Fibroblast of skin of left biceps (primary cell): ENCODE measurements at places on chromosomes 4 and X.

DNA sequence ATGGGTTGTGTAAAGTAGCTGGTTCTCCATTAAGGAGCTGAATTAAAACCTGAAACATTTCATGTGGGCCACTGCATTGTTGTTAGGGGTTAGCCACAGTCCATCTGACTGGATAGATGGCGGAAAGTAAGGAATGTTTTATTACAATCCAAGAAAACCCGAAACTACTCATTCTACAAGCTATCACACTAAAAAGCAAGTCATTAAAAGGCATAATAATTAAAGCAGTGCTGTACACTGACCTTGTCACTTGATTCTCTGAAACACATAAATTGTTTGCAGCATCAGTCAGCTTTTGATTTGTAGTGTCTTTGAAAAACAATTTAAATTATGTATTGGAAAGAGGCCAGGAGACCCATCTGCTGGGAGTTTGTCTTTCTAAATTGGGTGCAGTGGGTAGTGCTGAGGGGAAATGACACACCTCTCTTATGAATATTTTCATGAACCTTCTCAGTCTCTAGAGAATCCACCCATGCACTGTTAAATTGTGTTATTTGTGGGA, 75.7 kb upstream of the ANK2 start:
- no peak for DNase-seq

DNA sequence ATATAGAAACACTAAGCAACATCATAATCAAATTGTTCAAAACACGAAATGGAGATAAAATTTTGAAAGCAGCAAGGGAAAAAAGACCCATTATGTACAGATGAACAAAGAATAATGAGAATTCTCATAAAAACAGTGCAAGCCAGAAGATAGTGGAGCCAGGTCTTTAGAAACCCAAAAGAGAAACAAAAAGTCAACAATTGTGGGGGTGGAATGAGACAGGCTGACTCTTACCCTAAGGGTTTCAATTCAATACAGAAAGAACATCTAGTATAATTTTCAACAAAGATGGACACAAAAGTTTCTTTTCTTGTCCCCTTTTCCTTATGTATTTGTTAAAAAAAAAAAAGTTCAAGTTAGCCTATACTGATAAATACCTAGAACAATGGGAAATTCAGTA, 34.0 kb upstream of the MAGEB2 start:
- DNase-seq, result no peak

DNA sequence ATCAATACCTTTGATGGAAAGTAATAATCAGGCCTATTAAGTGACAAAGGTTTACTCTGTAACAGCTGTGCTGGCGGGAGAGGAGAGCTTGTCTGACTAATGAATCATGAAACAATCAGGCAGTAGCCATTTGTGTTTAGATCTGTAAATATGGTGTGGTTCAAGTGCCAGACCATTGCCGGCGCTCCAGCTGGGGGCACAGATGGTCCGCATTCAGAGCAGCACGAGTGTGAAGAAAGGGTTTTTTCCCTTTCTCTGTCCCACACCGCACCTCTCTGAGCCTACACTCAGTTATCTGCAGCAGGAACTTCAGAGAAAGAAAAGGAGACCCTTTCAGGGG, 111.3 kb upstream of the PAQR3 start:
- DNase-seq, result no peak

- no peak for DNase-seq
Measured at GRCh38 chr4:101695176-101695575, 95.4 kb upstream of the BANK1 start.

- no peak for DNase-seq
Measured at GRCh38 chr4:118124997-118125396, 90.7 kb downstream of the NDST3 start.

- DNase-seq, result no peak
Measured at GRCh38 chrX:18649498-18649951, 22.4 kb downstream of the RS1 start.

GRCh38 chr4:66564901-66565651, 894.8 kb upstream of the EPHA5 start:
- peak; percentile 65 for DNase-seq

GRCh38 chr4:189548484-189549125, 392.1 kb upstream of the FRG1 start:
- DNase-seq, result no peak

DNA sequence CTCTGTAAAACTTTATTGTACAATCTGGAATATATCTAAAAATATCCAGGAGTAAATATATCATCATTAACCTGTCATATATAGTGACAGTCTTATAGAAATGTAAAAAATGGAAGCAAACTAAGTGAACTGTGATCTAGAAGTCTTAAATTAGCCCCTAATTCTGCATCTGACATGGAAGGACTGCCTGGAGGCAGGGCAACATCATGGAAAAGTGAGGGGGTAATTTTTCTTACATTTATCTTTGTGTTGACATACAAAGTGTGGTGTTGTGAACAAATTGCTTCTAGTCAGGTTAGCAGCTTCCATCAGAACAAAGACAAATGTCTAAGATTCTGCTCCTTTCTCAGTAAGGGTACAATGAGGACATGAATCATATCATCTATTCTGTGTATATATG, 186.3 kb downstream of the C4orf33 start:
- no peak for DNase-seq

DNA sequence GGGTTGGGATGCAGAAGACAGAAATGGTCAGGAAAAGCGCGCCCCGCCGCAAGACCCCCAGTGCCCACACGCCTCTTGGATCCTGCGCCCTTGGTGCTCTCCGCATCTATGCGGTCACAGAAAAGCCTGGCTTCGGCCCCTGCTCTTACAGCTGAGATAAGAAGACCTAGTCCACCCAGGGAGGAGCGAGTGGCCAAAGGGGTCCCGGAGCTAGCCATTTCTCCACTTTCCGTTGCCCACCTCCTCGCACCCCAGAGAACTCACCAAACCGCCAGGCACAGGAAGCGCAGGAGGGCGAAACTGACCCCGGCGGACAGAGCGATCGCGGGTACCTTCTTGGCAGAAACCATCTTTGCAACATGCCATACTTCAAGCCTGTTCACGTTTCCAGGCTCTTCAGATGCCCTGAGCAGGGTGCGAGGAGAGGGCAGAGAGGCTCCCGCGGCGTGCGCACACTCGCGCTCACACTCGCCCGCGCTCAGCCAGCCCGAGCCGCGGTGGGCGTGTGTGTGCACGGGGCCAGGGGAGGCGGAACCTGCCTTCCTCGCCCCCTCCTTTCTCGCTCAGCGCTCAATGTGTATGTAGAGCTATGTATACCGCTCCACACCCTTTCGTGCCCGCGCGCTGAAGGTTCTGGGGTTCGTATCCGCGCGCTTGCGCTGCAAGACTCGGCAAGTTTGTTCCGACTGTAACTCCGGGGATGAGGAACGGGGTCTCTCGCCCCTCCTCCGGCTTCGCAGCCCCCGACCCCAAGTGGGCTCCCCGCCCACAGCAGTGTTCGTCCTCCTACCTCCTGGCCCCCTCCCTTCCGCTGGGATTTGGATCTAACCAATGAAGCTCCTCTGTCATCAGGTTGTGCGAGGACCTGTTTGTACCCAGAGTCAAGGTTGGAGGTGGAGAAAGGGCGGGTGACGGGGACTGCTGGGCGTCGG, at the start of gene GABRA4:
Gene GABRA4, minus strand, starts transcription at position 507 of the 932 bp plus-strand sequence. Its CDS starts 157 bp downstream, at position 350.
- no peak for DNase-seq

DNA sequence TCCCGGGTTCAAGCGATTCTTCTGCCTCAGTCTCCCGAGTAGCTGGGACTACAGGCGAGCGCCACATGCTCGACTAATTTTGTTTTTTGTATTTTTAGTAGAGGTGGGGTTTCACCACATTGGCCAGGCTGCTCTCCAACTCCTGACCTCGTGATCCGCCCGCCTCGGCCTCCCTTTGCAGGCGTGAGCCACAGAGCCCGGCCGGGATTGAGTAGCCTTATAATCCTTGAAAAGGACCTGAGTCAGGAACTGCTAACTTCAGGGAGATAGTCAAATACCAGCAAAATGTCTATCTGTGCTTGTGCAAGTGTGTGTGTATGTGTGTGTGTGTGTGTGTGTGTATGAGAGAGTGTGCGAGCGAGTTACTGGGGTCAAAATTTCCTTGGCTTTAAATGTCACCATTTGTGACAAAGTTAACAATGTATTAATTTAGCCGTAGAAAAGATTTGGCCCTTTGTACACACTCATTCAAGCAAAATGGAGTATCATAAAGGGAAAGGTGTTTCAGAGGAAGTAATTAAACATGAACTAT, 1.8 kb upstream of the KDM6A start:
- no peak for DNase-seq

DNA sequence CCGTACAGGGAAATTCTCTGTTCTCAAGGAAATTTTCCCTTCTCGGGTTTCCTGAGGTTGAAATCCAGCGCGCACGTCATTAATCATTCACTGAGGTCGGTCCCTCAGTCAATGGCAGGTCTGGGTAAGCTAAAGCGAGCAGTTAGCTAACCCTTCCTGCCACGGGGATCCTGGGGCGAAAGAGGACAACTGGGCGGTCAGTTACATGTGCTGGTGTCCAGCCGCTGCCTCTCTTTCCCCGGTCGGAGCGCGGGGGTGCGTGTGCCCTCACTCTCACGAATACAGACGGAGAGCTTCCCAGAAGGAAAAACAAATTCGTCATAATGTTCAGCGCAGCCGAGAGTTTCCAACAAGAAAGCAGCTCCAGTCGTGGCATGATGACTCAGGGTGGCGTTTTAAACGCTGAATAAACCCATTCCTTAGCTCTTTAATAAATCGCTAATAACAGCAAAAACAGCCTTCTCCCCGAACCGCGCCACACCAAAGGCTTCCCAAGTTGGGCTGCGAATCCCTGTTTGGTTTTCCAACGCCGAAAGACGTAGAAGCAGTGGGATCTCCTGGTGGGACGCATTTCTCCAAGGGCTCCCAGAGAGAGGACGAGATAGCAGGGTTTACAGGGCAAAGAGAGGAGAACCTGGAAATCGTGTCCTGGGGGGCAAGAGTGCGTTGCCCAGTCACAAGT, 752 bp upstream of the FGF5 start:
- peak; percentile 48 for DNase-seq

- no peak for DNase-seq
Measured at GRCh38 chr4:40264995-40265909, 68.4 kb downstream of the RHOH start.

DNA sequence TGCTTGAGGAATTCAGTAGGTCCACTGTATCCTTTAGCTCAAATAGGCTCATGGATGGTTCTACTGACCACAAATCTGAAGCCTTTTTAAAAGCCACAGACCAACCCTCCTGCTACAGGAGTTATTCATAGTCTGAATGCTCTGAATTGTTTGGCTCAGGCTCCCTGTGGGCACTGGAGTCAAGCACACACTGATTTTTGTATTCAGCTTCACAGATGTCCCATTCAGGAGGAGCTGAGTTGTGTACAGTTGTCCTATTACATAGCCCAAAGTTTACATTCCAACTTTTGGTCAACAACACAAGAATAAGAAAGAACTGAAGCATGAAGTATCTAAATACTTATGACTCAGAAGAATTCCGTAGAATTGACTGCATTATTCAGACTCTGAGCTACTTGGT, 243.9 kb downstream of the UNC5C start:
- DNase-seq, result no peak

- no peak for DNase-seq
Measured at GRCh38 chrX:102067966-102068723, 57.3 kb upstream of the TCEAL2 start.

DNA sequence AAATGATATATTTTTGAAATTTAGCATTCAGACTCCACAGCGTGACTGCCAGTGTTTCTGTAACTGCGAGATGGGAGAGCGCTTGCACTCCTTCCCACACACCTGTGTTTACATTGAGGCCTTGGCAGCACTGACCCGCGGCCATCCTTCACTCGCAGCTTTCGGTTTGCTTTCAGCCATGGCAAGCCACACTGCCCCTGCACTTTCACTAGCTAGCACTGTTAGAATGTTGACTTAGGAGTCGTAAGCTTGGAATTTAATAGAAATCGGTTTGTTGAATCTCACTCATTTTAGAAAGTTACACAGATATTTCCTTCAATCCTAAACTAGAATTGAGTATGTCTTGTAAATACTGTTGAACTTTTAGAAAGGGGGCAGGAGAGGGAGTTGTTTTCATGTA, 136.2 kb downstream of the CFAP299 start:
- DNase-seq, result no peak

GRCh38 chr4:14384824-14385223, 617.5 kb upstream of the CPEB2 start:
- no peak for DNase-seq

DNA sequence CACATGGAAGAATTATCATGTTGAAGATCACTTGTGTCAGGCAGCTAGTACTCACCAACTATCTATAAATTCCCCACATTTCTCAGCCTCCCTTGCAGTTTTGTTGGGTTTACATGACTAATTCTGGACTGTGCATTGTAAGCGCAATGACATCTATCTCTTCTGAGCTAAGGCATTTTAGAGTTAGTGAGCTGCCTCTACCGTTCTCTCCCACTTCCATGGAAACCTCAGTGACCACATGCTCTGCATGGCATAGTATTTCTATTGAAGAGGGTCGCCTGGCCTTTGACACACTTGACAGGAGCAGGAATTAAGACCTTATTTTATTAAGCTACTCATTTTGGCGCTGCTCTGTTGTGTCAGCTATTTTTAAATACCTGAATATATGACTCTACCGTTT, 67.5 kb upstream of the NPY2R start:
- DNase-seq, result no peak

DNA sequence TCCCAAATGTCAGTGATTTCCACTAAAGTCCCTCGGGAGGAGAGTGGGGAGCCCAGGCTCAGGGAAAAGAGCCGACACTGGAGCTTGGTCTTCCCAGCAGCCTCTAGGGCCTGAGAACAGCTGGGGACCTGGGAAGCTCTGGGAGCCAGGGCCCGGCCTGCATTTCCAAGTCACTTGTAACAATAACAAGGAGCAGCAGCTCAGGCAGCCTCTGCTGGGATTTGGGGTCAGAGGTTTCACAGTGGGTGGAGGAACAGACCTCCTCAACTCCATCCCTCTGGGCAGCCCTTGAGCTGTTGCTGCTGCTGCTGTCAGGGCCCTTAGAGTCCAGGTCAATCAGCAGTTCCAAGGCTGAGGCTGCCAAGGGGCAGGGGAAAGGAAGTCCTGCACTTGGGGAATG, 11.1 kb downstream of the STARD8 start:
- no peak for DNase-seq

DNA sequence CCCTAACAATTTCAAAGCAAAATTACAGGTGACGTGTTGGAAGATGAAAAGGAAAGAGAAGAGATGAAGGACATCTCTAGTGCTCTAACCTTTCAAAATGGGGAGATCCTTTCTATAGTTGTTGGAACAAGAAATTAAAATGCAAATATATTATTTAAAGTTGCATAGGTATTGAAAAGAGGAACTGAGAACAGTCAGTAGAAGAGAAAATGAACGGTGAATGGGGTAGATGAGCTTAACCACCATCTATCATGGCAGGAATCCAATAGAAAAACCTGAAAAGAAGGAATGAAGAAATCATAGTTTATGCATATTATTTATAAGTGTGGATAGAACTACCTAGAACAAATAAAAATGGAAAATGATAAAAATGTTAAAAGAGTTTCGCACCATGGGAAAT, 42.0 kb downstream of the ANXA5 start:
- no peak for DNase-seq

DNA sequence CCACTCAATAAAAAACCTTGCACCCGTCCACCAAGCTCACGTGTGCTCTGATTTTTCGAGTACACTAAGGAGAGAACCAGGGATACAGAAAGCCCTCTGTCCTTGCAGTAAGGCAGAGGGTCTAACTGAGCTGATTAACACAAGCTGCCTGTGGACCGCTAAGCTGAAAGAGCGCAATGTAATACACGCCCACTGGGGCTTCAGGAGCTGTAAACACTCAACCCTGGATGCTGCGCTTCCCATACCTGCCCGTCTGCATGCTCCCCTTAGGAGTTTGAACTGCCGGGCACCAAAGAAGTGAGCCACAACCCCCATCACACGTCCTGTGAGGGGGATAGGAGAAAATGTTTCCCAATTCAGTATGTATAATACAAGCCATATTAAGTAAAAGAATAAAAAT, 664.8 kb downstream of the PCDH18 start:
- no peak for DNase-seq
